ENCODE measurements at places on chromosomes 5 and 9.

GRCh38 chr9:105151686-105151995 is 92.8 kb upstream of the SLC44A1 start:
- DNase-seq, result no peak

GRCh38 chr5:122362361-122362760 is 50.3 kb downstream of the SNCAIP start:
- DNase-seq, result no peak

DNA sequence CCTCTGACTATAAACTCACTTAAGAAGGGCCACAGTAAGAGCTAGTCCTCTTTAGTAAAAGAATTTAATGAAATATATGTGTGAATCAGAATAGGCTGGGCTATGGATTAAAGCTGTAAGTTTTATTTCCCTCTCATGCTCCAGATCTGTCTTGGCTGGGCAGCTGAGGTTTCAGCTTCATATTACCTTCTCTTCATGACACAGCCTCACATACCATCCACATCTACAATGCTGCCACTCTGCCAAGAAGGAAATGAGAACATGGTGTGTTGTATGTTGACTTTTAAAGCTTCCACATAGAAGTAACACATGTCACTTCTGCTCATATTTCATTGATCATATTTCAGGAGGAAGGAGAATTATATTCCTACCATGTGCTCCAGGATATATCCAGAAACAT is 776.0 kb upstream of the ACO1 start:
- no peak for DNase-seq

GRCh38 chr9:3125602-3126405 is 281.9 kb upstream of the PUM3 start:
- no peak for DNase-seq

GRCh38 chr9:94567271-94567670 is 12.4 kb downstream of the PCAT7 start:
- DNase-seq, result no peak

GRCh38 chr9:91727316-91727861 is 222.6 kb downstream of the ROR2 start:
- DNase-seq, result no peak

GRCh38 chr5:41788941-41789368 is 81.3 kb downstream of the OXCT1 start:
- DNase-seq, result no peak

DNA sequence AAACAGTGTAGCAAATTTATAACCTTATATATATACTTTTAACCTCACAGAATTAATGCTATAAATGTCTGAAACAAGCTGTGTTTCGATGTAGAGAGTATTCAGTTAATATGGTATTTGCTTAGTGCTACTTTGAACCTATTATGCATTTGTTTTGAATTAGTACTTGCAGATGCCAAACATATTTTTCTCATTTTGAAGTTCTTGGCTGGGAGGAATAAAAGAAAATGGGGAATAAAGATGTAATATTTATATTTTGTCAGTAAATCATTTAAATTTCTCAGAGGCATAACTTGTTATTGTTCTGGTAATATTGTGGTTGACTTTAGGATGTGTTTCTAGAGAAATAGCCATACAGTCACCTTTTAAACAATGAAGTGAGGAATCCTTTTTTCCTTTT is 175.9 kb upstream of the IZUMO3 start:
- no peak for DNase-seq

GRCh38 chr5:37803487-37803886 is 36.4 kb downstream of the GDNF start:
- no peak for DNase-seq

GRCh38 chr9:629146-629545 is 212.4 kb upstream of the DMRT1 start:
- DNase-seq, result no peak

- no peak for DNase-seq
Observed at GRCh38 chr5:139050432-139050831, 147.7 kb downstream of the SIL1 start.

GRCh38 chr9:5617749-5618148 is 11.2 kb upstream of the RIC1 start:
- DNase-seq, result no peak

GRCh38 chr5:130479045-130479804 is 575.0 kb downstream of the CHSY3 start:
- no peak for DNase-seq

DNA sequence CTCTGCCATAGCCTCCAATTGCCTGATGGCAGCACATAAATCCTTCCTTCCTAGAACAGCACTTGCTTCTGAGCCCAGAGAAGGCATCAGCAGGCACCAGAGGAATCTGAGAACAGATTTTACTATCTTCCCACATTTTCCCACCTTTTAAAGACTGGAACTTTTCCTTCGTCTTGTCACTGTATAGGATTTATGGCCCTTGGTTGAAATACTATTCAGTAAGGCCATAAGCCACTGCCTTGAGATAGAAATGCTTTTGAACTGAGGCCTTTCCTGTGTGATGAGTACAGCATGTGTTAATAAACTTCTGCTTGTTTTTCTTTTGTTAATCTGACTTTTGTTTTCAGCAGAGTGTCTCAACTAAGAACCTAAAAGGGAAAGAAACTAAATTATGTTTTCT is 84.3 kb downstream of the MRPS27 start:
- no peak for DNase-seq

DNA sequence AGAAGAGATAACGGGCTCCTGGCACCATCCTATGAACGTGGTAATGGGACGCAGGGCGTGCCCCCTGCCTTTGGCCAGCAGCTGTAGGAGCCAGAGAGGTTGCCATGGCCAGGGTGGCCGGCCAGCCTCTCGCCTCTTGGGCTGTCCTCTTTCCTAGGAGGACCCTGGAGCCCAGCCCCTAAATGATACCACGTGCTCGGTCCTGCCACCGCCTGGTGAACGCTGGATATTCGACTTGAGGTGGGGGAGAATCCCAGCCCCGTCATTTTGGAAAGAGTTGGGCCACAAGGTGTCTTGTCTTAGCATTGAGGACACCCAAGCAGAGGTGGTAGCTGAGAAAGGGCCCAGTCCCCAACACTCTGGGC is 391 bp upstream of the NRG2 start:
- DNase-seq, result no peak

DNA sequence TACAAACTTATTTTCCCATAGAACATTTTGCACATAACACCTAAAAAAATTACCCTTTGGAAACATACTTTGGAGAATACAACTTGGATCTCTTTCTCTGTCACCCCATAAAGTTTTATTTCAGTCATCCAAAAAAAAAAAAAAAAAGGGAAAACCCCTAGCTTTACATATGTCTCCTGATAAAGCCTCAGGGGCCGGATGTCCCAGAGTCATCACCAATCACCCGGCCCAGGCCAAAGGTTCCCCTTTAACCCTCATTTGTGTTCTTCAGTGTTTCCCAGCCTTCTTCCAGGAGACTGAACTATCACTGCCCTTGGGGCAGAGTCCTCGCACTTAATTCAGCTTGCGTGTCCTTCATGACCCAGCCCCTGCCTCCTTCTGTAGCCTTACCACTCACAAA is 28.8 kb downstream of the ANXA6 start:
- DNase-seq, result no peak

GRCh38 chr5:148666353-148666752 is 12.0 kb upstream of the HTR4 start:
- DNase-seq, result no peak

DNA sequence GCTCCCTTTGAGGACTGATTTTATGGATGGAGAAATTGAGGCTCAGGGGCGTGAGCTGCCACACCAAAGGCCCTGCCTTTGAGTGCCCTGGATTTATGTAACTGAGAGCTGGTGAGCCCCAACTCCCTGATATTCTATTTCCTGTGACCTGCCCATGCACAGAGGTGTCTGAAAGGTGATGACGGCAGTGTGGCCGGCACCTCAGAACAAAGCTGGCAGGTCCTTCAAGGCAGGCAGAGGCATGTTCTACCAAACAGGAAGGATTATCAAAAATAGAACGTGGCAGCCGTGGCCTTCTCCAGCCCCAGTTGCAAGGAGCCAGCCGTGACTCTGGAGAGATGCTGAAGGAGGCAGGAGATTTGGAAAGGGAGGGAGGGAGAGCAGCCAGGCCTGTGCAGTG is 36.2 kb downstream of the INSYN2B start:
- DNase-seq, result no peak

GRCh38 chr5:82222597-82223574 is 55.3 kb downstream of the RPS23 start:
- no peak for DNase-seq

- DNase-seq, result no peak
Observed at GRCh38 chr5:17426104-17426749, 71.8 kb upstream of the TAF11L2 start.

Data from esophagus squamous epithelium (tissue), 5 donors.